ENCODE measurements at places on chromosomes 1 and 21.

DNA sequence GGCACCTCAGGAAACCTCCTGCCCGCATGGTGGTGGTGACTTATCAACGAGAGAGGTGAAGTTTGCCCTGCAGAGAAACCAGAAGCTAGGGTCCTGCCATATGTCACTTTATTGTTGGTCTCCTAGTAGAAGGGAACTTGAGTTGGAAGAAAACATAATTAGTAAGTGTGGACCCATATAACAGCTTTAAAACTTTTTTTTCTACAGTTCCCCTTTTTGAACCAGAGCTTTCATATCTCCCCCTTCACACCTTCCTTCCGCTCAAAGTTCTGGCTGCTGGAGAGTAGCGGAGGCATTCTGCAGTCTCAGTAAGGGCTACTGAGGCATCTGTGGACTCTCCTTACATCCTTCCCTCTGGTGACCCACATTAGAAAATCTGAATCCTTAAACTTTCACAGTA lies 48.9 kb downstream of the PHC2 start:
- DNase-seq = no peak

DNA sequence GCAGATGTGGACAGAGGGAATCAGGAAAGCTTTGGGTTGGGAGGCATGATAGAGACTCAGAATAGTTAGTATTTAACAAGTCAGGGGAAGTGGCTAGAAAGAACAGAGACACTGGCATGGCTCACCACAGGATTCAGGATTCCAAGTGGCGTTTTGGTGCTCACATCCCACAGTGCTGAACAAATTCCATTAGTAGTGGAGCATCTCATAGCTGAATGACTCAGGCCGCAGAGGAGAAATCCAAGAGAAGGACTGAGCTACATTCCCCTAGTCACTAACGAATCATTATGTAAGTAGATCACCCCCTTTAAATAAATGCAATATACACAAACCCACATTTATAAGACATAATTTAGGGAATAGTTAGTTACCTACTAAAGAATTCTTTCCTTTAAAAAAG lies 5.0 kb upstream of the KCNJ9 start:
- DNase-seq = no peak

GRCh38 chr1:229694053-229694693 lies 68.1 kb downstream of the URB2 start:
- no peak for DNase-seq

GRCh38 chr1:199956005-199956404 lies 71.5 kb upstream of the NR5A2 start:
- no peak for DNase-seq

DNA sequence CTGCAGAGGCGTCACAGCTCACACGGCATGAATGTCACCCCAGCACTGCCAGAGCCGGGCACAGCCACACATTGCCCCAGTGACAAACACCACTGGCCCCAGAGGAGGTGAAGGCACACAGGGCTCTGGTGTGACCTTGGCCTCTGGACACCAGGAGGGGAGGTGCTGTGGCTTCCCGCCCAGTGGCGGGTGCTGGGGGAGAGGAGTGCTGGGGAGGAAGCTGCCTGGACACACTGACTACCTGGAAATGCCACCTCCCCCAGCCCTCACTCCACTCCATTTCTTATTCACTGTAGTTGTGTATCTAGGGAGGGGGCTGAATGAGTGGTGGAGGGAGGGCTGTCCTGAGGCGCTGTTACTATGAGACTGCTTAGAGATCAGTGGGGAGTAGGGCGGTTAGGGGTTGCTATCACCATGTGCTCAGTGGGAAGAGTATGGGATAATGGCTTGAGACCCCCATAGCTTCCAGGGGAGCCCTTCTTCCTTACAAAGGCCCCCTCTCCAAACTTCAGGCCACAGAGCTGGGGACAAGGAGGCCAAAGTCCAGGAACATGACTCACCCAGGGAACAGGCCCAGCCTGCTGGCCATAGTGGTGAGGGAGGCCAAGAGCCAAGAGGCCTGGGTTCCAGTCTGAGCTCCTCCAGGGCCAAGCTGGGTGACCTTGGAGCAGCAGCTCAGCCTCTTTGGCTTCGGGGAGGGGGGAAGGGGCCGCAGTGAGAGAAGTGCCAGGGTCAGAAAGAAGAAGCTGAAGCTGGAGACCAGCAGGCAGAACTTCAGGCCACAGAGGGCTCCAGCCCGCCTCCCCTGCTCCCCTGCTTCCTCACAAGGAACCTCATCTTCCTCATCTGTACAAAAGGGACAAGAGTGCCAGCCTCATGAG lies 40.1 kb downstream of the AHDC1 start:
- DNase-seq = no peak

DNA sequence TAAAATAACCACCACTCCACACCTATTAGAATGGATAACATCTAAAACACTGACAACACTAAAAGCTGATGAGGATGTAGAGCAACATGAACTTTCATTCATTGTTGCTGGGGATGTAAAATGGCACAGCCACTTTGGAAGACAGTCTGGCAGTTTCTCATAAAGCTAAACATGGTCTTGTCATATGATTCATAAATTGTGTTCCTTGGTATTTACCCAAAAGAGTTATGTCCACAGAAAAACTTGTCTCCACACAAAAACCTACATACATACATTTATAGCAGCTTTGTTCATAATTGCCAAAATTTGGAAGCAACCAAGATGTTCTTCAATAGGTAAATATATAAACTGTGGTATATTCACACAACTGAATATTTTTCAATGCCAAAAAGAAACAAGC lies 16.0 kb upstream of the XCL1 start:
- DNase-seq = no peak

- no peak for DNase-seq
These were observed 22.5 kb downstream of the MIER1 start for GRCh38 chr1:66947267-66947666.

DNA sequence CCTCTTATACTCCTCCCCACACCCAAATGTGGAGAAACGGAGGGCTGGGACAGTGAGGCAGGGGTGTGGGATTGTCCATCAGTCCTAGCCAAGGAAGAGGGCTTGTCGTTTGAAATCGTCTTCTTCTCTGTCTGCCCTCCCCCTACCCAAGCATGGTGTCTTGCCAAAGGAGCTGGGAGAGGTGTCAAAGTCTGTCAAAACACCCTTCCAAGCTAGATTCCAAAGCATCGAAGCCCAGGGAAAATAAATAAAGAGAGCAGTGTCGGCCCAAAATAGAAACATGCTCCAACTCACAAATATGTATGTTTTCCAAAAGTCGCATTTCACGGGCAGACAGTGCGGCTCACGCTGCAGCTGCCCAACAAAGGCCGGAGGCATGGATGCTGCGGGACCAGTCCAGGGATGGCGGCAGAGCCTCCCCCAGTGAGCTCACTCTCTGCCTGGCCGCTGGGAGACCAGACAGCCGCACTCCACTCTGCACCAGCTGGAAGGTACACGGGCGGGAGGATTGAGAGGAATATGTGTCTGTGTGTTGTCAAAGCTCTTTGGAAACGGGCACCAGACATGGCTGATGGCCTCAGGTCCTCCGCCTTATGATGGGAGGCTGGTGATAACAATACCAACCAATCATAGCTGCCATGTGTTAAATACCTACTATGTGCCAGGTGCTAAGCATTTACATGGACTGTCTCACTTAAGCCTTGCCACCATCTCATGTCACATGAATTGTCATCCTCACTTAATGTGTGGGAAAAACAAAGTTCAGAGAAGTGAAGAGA lies 3.9 kb downstream of the DISP3 start:
- no peak for DNase-seq

- DNase-seq = no peak
These were observed 110.1 kb downstream of the VPS13D start for GRCh38 chr1:12339811-12340543.

DNA sequence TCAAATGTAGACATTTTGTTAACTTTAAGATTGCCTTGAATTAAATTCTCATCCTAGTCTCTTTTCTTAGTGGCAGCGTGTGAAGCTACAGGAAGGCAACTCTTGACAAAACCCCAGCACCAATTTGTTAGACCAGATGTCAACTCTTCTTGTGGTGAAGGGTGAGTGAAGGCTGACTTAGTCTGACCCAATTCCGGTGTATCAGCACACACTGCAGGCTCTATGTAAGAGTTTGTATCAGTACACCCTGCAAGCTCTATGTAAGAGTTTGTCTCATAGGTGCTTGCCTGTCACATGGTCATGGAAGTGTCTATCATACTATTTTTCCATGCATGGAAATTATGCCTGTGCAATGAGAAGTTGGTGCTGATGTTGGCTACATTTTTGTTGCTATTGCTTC lies 16.8 kb downstream of the CR2 start:
- no peak for DNase-seq

- DNase-seq = no peak
These were observed 19.1 kb downstream of the OPTC start for GRCh38 chr1:203512848-203513584.

GRCh38 chr1:26890467-26890796 lies 349 bp upstream of the GPN2 start:
- no peak for DNase-seq

DNA sequence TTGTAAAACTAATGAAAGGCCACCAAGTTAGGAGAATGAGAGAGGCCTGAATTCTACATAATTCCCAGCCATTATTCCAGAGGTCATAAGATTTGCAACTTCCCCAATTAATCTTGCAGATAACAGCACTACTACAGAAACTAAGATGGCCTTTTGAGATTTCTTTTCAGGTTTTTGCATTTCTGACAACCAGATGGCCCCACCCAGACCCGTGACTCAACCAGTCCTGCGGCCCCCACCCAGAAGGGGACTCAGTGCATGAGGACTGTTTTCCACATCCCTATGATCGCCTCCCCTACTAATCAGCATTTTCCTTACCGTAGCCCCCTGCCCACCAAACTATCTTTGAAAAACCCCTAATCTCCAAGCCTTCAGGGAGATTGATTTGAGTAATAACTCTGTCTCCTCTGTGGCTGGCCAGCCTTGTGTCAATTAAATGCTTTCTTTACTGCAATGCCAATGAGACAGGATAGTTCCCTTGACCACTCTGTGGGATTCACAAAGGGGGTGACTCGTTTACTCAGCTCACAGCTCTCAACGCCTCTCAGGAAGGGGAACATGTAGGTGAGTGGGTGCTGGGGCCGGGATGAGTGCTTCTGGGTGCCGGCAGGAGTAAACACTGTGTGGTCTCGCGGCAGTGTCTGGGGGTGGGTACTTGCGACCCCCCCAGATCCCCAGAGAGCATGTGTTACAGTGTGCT lies 10.5 kb upstream of the CNIH3 start:
- DNase-seq = no peak

- DNase-seq = no peak
These were observed 22.5 kb downstream of the RHBDL2 start for GRCh38 chr1:38919130-38919529.

GRCh38 chr1:34073028-34073695 lies 91.9 kb downstream of the CSMD2 start:
- no peak for DNase-seq

- DNase-seq = no peak
These were observed 17.4 kb upstream of the GJA9 start for GRCh38 chr1:38898653-38899230.

- no peak for DNase-seq
These were observed 64.7 kb downstream of the S1PR1 start for GRCh38 chr1:101301446-101302057.

GRCh38 chr1:47764461-47765046 lies 232.6 kb downstream of the TRABD2B start:
- no peak for DNase-seq

DNA sequence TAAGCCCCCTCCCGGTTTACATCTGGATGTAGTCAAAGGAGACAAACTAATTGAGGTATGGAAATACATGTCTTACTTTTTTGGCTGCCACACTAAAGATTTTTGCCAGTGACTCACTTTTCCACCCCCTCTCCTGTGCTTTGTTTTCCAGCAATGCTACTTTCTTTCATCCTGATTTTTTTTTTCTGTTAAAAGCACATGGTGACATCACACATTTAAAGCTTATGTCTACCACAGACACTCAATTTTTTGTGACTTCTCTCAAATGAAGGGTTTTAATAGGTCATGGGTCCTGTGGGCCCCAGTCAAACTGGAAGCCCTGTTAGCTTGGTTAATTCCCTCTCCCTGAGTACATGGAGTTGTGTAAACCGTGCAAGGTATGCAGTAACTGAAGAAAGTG lies 2.2 kb downstream of the PPP1R8 start:
- DNase-seq = no peak

DNA sequence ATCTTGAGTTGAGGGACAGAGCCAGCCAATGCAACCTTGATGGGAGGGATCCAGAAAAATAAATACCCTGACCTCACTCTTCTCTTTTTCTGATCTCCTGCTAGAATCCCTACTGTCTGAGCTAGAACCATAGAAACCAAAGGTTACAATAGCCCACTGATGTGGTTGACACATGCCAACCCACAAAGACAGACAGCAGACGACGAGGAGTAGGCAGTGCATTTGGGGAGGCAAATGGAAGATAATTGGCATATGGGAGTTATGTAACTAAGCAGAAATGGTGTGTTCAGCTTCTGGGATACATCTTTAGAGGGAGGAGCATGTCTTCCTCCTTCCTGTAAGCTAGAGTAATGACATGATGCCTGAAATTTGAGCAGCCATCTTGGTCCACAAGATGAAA lies 171.7 kb upstream of the FGGY start:
- DNase-seq = no peak

DNA sequence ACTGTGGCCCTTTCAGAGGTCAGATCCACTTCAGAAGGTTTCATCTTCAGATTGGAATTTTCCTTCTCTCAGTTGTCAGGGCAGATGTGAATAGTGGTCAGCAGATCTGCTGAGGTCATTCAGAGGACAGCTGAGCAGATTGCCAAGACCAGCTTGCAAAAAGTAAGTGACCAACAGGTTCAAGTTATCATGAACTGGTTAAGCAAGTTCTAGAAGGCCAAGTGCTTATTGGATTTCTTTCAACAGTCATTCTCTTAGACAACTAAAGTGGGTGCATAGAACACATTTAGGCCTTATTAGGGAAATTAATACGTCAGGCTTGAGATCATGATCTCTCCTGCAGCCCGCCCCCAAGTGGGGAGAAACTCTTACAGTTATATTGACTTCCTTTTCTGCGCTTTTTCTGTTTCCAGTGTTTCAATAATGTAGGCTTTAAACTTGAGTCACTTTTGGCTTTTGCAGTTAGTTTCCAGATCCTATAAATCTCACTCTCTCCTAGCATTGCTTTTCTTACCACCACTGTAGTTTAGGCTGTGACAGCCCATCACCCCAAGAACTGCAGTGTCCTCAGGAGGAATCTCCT lies 96.4 kb downstream of the C1orf21 start:
- no peak for DNase-seq

DNA sequence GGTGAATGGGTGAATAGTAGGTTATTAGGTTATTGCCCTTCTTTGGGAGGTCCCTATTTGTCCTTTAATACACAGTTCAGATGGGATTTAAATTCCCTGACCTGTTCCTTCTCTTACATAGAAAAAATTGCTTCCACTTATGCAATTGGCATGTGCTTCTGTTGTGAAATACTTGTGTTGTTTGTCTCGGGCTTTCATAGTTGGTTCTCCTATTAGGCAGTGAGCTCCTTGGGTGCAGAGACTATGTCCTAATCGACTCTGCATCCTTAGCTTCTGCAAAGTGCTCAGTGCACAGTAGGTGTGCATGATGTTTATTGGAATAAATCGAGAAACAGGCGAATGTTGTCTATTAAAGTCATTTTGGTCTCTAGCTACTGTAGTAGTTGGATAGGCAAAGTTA lies 1.3 kb upstream of the PDE4B start:
- DNase-seq = no peak
